ENCODE measurements at places on chromosomes 7 and 10. TPM values are rescaled to one million over a fixed set of nuclear protein-coding genes. Genes with fewer than 3 reads are reported as not detected.

Gene OTUD1
- total RNA-seq, result 1.3 TPM

Gene IFIT2
- 4.0 TPM for total RNA-seq

GRCh38 chr7:27185013-27185853, at the start of gene HOXA11:
TSS of gene HOXA11 (minus strand) at chr7:27185232. CDS start at chr7:27185144, 88 bp downstream.
- no peak for DNase-seq

- DNase-seq, result no peak
These were observed 91.4 kb downstream of the TPST1 start for GRCh38 chr7:66296557-66296956.

- DNase-seq, result peak; percentile 97
These were observed 36.8 kb downstream of the MYOF start for GRCh38 chr10:93445097-93445960.

- no peak for DNase-seq
These were observed 91.4 kb downstream of the IPMK start for GRCh38 chr10:58175990-58176900.

GRCh38 chr7:55249332-55249731, 115.8 kb upstream of the LANCL2 start:
- no peak for DNase-seq

- no peak for DNase-seq
These were observed 921.9 kb downstream of the LRMDA start for GRCh38 chr10:76353237-76353851.
